ENCODE measurements at places on chromosomes 5 and 9.
A peak's percentile ranks its signal among the peaks of the same experiment; 100 is the strongest.

- DNase-seq = peak; percentile 5
Observed at GRCh38 chr9:27368316-27368985, 71.5 kb upstream of the EQTN start.

GRCh38 chr5:60382716-60383115 lies 317.2 kb downstream of the DEPDC1B start:
- peak; percentile 10 for DNase-seq

DNA sequence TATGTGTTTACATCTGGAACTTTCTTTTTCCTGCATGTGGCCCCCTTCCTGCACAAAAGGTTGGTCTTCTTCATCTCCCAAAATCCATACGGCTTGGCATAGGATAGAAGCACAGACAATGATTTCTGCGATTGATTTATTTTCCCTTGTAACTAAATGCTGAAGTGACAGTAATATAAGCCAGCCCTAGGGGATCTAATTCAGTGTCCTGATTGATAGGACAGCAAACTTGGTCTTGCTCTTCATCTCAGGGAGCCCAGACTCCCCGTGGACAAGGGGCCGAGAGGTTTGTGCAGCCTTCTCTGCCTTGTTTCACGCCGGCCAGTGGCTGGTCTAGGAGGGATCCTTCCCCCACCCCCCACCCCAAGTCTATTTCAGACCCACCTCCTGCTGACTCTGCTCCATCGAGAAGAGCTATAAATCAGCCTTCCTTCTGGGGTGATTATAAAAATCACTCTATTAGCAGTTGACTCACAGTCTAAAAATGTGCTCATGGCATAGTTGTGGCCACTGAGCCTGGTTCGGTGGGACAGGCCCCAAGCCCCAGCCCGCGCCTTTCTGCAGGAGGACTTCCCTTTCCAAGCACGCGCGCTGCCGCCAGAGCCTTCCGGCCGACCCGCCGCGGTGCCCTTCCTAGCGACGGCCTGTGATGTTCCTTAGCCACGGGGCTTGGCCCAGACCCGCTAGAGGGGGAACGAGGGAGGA lies 89.8 kb upstream of the COL5A1 start:
- peak; percentile 72 for DNase-seq

DNA sequence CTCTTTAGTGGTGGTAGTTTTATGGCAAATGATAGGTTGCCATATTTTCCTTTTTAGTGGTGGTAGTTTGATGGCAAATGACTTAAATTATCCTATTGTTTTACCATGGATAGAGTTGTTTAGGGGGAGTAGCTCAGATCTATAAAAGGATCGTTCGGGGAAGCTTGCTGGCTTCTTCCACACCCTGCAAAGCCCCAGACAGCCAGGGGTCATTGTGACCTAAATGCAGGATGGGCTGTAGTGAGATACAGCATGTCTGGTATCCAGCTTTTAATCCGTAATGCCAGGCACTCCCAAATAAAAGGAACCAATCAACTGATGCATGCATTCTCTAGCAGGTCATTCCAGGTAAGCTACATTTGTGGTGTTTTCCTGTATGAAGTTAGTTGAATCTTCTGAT lies 67.1 kb downstream of the PRR16 start:
- no peak for DNase-seq

DNA sequence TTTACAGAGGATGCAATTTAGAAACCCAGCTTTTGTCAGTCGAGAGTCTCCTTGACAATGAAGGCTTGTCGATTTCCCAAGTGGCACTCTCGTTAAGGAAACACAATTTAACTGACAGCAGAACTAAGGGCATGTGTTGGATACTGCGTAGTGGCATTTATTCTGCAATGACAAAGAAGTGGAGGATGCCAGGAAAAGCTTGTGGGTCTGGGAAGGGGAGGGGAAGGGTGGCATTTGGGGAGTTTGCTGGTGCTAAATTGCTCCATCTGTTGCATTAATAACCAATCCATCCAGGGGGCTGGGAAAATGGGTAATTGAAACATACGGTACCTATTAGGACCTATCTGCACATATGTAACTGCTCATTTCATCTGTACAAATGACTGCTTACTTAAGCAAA lies 190.6 kb downstream of the NSG2 start:
- DNase-seq = no peak

GRCh38 chr5:34914671-34915138 lies 599 bp downstream of the RAD1 start:
- DNase-seq = peak; percentile 19

- DNase-seq = no peak
Observed at GRCh38 chr5:66232706-66233445, 88.8 kb downstream of the SREK1 start.

GRCh38 chr5:145967296-145967695 lies 30.9 kb downstream of the SH3RF2 start:
- DNase-seq = no peak

- DNase-seq = no peak
Observed at GRCh38 chr5:15612915-15613635, 113.1 kb downstream of the FBXL7 start.

DNA sequence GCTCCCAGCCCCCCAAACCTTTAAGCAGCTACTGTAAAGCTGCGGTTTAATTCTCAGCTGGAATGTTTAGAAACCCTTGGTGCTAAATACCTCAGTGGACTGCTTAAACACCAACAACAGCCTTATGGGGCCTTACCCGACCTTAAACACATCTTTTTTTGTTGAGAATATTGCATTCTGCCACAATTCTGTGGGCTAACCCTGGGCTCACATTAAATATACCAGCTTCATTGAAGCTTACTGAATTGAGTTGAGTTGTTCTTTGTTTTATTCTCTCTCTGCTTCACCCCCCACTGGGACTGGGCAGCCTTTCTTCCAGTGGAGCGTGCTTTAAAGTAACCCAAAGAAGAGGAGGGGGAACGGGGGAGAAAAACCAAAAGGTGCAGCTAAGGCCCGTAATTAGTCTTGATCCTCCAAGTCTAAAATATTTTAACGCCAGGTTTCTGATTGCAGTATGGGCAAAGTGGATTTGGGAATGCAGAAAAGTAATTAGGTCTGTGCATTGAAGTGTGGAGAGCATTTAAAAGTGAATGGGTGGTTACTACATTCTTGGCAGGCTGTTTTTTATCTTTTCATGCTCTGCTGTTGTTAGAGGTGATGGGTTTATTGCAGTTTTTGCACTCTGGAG lies 281.2 kb downstream of the NR2F1-AS1 start:
- DNase-seq = no peak

DNA sequence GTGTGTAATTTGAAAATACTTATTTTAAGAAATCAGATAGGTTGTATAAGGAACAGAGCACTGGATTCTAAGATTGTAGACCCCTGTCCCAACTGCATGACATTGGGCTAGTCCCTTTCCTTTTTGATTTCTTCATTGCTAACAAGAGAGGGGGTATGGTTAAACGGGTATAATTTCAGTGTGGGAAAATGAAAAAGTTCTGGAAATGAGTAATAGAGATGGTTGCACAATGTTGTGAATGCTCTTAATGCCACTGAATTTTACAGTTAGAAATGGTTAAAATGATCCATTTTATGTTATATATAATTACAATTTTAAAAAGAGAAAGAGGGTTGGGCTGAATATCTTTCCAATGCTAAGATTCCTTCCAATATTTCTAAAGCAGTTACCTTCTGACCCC lies 103.3 kb upstream of the LHFPL2 start:
- DNase-seq = no peak

DNA sequence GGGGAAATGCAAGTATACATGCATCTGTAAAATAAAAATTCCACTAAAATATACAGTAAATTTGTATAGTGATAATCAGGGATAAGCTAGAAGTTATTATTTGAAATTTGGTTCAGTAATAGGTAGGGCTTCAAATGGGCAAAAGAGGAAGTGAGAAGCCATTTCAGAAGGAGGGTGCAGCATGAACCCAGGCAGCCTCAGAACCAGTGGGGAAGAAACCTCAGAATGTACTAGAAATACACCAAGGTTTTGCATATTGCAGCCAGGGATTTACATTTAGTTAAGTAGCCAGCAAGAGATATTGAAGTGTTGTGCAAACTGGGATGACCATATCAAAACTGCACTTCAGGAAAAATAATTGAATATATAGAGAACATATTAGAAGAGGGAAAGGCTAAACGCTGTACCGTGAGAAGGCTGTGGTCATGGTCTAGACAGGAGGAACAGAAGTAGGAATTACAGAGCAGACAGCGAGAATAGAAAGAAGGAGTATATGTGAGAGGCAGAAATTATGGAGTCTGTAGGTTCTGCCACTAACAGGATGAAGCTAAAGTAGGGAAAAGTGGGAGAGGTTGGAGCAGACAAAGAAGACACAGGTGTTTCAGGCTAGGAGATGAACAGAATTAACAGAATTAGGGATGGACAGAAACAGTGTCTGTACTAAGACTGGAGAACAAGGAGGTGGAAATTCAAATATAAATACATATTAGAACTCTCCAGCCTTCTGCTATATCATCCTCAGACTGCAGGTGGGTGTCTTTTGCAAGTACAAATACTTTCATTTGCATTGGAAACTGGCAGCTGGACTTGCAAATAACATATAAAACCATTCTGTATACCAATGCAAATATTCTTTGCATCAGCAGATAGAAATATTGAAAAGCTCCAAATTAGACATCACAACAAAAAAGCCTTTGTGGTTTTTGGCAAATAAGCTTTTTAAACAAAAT lies 335.6 kb downstream of the ZNF608 start:
- DNase-seq = no peak

DNA sequence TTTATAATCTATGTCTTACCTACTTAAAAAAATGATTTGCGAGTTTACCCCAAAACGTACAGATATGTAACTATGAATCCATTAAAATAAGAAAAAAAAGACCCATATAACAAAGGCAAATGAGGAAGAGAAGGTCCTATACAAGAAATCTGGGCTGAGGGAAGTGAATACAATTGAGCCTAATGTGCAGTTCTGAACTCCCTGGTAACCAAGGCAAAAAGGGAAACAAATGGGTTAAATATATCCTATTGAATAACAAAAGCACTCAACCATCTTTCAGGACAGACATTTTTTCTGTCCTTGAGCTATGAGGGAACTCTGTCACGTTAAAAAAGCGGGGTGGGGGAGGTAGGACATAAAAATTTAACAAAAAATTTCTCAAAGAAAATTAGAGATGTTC lies 78.6 kb downstream of the PTPN3 start:
- no peak for DNase-seq

- DNase-seq = no peak
Observed at GRCh38 chr5:121834021-121834420, 17.7 kb upstream of the FTMT start.

DNA sequence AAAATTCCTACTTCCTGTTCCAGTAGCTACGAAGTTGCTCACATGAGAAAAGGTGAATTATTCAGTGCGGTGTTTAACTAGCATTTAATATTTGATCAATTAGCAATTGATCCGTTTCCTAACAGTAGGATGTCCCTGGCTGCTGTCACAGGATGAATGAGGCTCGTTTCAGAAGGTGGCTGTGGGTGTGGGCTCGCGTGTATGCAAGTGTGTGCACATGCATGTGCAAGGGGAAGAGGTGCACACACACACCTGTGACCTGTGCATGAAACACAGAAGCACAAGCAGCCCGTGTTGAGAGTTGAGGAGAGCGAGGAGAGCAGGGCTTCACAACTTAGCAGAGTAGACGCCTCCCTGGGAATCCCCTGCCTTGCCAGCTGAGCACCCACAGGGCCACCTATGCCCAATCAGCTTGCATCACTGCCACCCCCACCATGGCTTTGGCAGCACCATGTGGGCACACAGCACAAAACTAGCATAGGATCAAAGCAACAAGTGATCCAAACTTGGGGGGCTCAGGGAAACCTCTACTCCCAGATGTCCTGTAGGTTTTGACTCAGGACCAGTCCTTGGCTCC lies 107.2 kb downstream of the C5orf15 start:
- DNase-seq = no peak

DNA sequence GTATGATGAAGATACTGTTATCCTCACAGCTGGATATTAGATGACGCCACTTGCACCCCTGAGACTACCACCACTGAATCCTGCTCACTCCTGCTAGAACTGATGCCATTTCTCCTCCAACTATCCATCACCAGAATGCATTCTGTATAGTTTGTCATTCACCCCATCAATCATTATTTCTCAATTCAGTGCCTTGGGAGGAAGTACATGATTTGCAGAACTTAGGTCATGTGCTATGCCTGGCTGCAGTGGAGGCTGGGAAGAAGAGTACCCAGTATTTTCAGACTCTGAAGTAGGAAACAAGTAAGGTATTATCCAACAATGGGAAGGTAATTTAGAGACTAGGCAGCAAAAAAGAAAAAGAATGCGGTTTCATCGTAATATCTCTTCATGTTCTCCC lies 26.2 kb upstream of the HSD17B4 start:
- no peak for DNase-seq

GRCh38 chr5:395921-396530 lies 47.0 kb upstream of the EXOC3 start:
- DNase-seq = no peak

GRCh38 chr9:82421498-82421897 lies 432.9 kb downstream of the SPATA31D1 start:
- no peak for DNase-seq

GRCh38 chr9:76887003-76887821 lies 18.7 kb downstream of the PRUNE2 start:
- DNase-seq = no peak

- no peak for DNase-seq
Observed at GRCh38 chr5:59317023-59317773, 576.3 kb downstream of the PDE4D start.

- no peak for DNase-seq
Observed at GRCh38 chr5:81767938-81768337, 17.0 kb upstream of the SSBP2 start.

- DNase-seq = no peak
Observed at GRCh38 chr5:128287740-128288139, 204.2 kb downstream of the SLC12A2 start.

- DNase-seq = no peak
Observed at GRCh38 chr5:32153723-32154122, 20.4 kb downstream of the GOLPH3 start.

DNA sequence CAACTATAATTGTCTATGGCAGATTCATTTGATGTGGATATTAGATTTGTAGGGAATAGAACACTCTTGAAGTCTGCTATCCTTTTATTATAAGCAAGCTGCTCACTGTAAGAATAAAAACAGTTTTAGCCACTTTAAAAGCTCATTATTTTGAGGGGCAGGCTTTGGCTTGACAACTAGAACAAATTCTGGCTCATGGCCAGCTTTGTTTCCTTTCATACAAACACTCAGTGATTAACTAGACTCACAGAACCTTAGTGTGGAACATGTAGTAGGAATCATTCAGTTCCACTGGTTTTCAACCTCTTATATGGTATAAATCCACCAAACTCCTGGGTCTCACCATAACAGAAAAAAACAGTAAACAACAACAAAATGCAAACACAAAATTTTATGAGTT lies 27.4 kb upstream of the CEP120 start:
- DNase-seq = no peak

DNA sequence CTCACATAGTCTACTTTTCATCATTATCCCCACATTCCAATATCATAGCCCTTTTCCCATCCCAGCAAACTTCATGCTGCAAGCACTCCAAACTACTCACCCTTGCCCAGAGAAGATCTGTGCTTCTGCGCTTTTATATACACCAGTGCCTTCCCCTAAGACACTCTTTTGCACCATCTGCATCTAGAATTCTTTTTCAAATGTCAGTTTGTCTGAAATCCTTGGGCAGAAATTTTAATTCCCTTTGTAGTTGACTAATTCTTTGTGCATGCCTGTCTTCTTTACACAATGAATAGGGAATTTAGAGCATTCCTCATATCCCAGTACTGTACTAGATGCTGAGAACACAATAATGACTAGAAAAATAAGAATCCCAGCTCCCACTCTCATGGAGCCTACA lies 298.9 kb downstream of the KCNN2 start:
- DNase-seq = no peak

- DNase-seq = peak; percentile 25
Observed at GRCh38 chr9:93962561-93963440, 7.6 kb upstream of the BARX1 start.

Measured in GM04503 (cell line).